ENCODE measurements at places on chromosomes 7 and 10.
A peak's percentile ranks its signal among the peaks of the same experiment; 100 is the strongest.

DNA sequence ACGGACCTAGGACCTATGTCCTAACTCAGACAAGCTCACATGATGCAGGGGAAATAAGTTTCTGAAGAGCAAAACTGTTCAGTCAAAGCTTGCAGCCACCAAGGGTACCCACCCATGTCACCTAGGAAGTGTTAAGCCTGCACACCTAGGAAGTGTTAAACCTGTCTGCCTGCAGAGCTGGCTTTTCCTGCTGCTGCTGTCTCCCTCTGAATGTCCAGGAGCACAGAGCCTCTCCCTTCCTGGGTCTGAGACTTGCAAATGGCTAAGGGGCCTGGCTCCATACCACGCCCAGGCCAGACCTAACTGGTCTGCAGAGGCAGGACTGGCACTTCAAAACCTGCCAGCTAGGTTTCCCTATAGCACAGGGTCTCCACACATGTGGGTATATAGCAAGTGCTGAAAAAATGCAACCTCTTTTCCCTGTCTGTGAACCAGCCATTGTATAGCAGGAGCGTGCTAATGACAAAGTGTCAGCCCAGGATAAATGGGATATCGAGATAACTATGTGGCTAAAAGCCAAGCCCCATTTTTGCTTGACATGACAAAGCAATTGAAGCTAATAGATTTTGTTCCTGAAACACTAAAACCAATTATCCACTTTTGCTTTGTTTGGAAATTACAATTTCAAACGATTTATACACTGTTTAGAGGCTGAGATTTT is 1.5 kb downstream of the GDF2 start:
- H3K36me3 ChIP-seq: no peaks in the 10 kb centered on the region
- no peak overlapping the region for H3K4me3 ChIP-seq
- H3K27me3 ChIP-seq: no peaks in the 10 kb centered on the region
- H3K4me1 ChIP-seq: no peaks in the 10 kb centered on the region
- H3K27ac ChIP-seq: no peak overlapping the region

DNA sequence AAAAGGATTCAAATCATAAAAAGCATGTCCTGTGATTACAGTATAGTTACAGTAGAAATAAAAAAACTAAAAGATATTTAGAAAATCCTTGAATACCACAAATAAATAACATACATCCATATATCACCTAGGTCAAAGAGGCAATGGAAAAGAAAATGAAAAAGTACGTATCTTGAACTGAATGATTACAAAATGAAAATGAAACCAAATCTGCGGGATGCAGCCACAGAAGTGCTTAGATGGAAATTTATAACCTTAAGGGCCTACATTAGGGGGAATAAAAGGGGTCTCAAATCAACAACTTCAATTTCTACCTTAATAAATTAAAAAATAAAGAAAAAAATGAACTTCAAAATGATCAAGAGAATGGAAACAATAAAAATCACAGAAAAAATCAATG is 879.0 kb upstream of the CELF2 start:
- no peak overlapping the region for H3K27ac ChIP-seq
- H3K4me1 ChIP-seq: peaks cover 10% of the 10 kb centered on the region
- H3K4me3 ChIP-seq: no peak overlapping the region
- H3K27me3 ChIP-seq: no peaks in the 10 kb centered on the region

- no peaks in the 10 kb centered on the region for H3K27me3 ChIP-seq
- H3K27ac ChIP-seq: 0 out of 2 replicates have a peak overlapping the region, but pooled peaks have one; percentile 24
- DNase-seq: no peak
- H3K36me3 ChIP-seq: no peaks in the 10 kb centered on the region
Observed at GRCh38 chr10:34449836-34450235, 365.3 kb downstream of the PARD3 start.

DNA sequence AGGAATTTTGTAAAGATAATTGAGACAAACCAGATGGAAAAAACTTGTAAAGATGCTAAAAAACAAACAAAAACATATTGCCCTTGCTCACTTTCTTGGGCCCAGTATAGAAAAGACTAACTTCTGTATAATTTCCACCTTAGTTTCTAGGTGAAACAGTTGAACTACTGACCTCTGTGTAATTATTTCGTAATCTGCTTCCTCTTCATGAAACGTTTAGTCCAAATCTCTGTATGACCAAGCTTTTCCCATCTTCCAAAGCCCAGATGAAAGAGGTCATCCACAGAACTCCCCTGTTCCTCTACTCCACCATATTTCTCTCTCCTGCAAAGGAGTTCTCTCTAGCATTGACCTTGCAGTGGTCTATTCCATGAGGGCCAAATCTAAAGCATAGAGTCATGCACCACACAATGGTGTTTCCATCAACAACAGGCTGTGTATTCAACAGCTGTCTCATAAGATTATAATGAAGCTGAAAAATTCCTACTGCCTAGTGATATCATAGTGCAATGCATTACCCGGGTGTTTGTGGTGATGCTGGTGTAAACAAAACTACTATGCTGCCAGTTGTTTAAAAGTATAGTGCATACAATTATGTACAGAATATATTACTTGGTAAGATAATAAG is 647.6 kb downstream of the TNS3 start:
- no peak overlapping the region for H3K27ac ChIP-seq
- no peak for DNase-seq
- no peak overlapping the region for H3K4me3 ChIP-seq
- no peaks in the 10 kb centered on the region for H3K36me3 ChIP-seq

GRCh38 chr10:61153771-61154170 is 209.8 kb upstream of the RHOBTB1 start:
- H3K36me3 ChIP-seq: no peaks in the 10 kb centered on the region
- H3K4me3 ChIP-seq: no peak overlapping the region
- peaks cover 9% of the 10 kb centered on the region for H3K4me1 ChIP-seq

DNA sequence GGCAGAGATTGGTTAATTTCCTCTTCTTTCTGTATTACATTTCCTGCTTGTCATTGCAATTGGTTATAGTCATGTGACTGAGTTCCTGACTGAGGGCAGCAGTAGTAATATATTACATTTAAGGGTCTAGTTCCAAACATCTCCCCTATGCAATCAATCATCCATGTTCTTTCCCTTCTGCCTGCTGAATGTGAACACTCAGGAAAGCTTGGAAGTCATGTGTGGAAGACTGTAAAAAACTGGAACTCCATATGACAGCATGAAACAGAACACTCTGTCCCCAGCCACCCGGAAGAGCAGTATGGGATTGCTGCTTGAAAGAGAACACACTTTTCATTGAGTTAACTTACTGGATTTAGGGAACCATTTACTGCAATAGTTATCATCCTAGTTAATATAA is 459.7 kb upstream of the SEMA3A start:
- no peak overlapping the region for H3K4me3 ChIP-seq
- no peaks in the 10 kb centered on the region for H3K4me1 ChIP-seq
- H3K27me3 ChIP-seq: no peaks in the 10 kb centered on the region
- no peaks in the 10 kb centered on the region for H3K36me3 ChIP-seq
- DNase-seq: no peak
- H3K27ac ChIP-seq: no peak overlapping the region

DNA sequence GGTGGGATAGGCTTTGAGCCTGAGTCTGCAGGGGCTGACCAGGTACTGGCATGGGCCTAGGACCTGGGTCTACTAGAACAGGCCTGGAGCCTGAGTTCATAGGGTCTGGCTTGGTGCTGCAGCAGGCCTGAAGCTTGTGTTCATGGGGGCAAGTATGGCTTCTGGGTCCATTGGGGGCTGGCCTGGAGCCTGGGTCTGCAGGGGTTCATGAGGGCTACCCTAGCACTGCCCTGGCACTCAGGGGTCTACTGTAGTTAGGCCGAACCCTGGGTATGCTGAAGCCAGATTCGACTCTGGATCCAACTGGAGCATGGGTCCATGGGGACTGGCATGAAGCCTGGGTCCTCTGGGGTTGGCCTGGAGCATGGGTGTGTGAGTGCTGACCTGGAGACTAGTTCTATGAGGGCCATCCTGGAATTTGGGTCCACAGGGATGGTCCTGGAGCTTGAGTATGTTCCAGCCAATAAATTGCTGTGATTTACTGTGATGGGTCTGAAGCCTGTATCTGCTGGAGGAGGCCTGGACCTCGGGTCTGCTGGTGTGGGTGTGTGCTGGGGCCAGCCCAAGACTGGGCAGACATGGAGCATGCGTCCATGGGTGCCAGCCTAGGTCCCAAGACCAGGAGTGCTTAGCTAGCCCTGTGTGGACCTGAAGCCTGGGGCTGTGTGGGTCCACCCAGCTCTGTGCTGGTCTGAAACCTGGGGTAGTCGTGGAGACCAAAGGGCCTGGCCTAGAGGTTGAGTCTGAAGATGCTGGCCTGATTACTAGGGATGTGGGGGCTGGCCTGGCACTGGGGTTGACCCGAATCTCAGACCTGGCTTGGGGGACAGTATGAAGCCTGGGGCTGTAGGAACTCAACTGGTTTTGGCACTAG is 235.5 kb downstream of the NXPH1 start:
- H3K4me3 ChIP-seq: no peak overlapping the region
- H3K27ac ChIP-seq: no peak overlapping the region
- DNase-seq: no peak
- H3K27me3 ChIP-seq: no peaks in the 10 kb centered on the region

DNA sequence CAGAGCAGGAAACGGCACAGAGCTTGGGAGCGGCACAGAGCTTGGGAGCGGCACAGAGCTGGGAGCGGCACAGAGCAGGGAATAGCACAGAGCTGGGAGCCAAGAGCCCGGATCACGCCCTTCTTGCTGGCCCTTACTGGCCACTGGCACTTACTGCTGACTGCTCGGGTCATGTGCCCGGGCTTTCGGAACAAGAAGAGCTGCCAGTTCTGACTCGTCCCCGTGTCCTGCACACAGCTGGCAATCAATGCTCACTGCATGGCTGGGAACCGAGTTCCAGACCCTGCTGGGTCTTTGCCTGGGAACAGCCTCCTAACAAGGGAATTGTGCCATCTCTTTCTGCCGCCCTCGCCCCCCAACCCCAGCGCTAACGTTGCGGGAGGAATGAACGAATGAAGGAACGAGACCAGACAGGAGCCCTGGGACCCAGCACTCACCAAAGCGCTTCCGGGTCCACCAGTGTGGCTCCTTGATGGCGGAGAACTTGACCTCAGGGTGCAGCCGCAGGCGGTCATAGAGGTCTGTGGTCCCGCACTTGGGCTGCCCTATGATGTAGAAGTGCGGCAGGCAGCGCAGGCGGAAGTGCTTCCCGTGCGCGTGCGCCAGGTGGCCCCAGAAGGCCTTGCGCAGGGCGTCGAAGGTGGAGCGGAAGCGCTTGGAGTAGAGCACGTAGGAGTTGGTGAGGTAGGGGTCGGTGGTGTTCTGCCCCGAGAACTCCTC is 49.1 kb downstream of the CHST15 start:
- peaks cover 5% of the 10 kb centered on the region for H3K36me3 ChIP-seq
- H3K27ac ChIP-seq: no peak overlapping the region
- no peak overlapping the region for H3K4me3 ChIP-seq
- H3K4me1 ChIP-seq: peaks cover 26% of the 10 kb centered on the region

DNA sequence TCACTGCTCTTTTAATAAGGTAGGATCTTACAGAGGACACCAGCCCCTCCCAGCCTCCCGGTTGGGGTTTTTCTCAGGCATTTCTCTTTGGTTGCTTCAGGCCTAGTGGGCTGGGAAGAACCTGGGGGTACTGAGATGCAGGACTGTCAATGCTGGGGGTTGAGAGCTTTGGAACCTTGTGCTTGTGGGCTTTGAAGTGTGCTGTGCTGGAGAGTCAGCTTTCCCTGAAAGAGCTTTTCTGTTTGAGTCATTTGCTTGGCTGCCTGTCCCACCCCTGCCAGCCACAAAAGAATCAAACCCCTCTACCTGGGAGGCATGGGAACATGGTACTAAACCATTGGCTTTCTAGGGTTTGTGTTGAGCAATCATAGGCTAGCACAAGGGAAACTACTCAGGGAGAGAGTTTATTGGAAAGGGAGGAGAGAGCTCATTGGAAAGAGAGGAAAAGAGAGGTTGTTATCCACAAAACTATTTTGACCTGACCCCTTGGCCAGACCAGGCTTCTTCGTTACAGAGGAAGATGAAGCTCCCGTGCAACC is 1.4 kb downstream of the SCD start:
- no peaks in the 10 kb centered on the region for H3K27me3 ChIP-seq
- H3K27ac ChIP-seq: peak overlapping the region; percentile 98
- peak overlapping the region; percentile 96 for H3K4me3 ChIP-seq
- DNase-seq: no peak

DNA sequence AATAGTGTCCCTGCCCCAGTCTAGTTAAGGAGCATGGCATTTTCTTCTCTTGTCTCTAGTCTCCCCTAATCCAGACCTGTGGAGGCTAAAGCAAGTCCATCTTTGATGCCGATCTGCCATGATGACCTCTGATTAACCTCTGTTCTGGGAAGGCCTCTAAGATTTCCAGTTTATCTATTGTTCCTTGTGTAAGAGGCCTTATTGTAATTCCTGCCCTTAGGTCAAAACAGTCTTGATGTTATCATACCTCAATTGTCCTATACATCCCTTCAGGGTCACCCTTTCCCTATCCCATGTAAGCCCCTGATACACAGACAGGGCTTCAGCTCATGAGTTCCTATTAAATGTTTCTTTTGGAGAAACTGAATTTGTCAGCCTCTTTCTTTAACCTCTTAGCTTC is 4.9 kb upstream of the ZMIZ2 start:
- H3K4me1 ChIP-seq: peaks cover 5% of the 10 kb centered on the region
- no peak overlapping the region for H3K4me3 ChIP-seq
- H3K36me3 ChIP-seq: no peaks in the 10 kb centered on the region
- DNase-seq: no peak
- no peaks in the 10 kb centered on the region for H3K27me3 ChIP-seq

GRCh38 chr7:144908943-144909556 is 73.2 kb upstream of the TPK1 start:
- peak; percentile 12 for DNase-seq
- H3K27me3 ChIP-seq: no peaks in the 10 kb centered on the region

DNA sequence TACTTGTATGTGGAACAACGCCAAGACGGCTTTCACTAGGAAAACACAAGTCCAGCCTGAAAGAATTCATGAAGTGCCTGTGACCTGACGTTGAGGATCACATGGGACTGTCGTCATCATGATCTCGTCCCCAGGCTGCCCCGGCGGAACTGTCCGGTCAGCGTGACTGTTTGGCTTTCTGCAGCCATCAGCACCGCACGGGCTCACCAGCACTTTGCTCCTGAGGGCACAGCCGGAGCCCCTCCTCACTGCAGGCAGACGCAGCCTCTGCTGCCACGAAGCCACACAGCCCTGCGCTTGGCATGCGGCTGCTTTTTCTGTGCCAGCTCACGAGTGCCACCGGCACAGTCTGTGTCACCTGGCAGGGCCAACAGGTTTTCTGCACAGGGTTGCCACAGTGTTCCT is 9.4 kb upstream of the GET4 start:
- no peak overlapping the region for H3K27ac ChIP-seq
- no peaks in the 10 kb centered on the region for H3K27me3 ChIP-seq
- no peak overlapping the region for H3K4me3 ChIP-seq
- no peak for DNase-seq
- no peaks in the 10 kb centered on the region for H3K4me1 ChIP-seq

- peaks cover 38% of the 10 kb centered on the region for H3K4me1 ChIP-seq
- peak overlapping the region; percentile 84 for H3K4me3 ChIP-seq
- peaks cover 29% of the 10 kb centered on the region for H3K36me3 ChIP-seq
- DNase-seq: peak; percentile 71
Observed at GRCh38 chr10:17453373-17454091, 863 bp downstream of the ST8SIA6 start.

- DNase-seq: no peak
- H3K27me3 ChIP-seq: no peaks in the 10 kb centered on the region
- H3K27ac ChIP-seq: no peak overlapping the region
Observed at GRCh38 chr10:4013651-4014121, 228.7 kb upstream of the KLF6 start.

GRCh38 chr10:114103284-114103683 is 59.6 kb downstream of the ADRB1 start:
- peaks cover 37% of the 10 kb centered on the region for H3K27me3 ChIP-seq
- H3K36me3 ChIP-seq: no peaks in the 10 kb centered on the region
- H3K27ac ChIP-seq: no peak overlapping the region
- H3K4me3 ChIP-seq: no peak overlapping the region
- H3K4me1 ChIP-seq: peaks cover 10% of the 10 kb centered on the region

Measured in WTC11 (cell line).